ENCODE measurements at places on chromosomes 3 and 15. TPM values are rescaled to one million over a fixed set of nuclear protein-coding genes. Genes with fewer than 3 reads are reported as not detected.

GRCh38 chr3:171829841-171830517 lies 13.2 kb upstream of the TMEM212 start:
- DNase-seq = peak; percentile 83

- DNase-seq = no peak
Measured at GRCh38 chr15:58213587-58214338, 75.6 kb downstream of the AQP9 start.

GRCh38 chr3:120264963-120265362 lies 20.1 kb downstream of the GPR156 start:
- DNase-seq = peak; percentile 45

SLC12A1 gene
- not detected for total RNA-seq

IL5RA gene
- total RNA-seq = not detected

DNA sequence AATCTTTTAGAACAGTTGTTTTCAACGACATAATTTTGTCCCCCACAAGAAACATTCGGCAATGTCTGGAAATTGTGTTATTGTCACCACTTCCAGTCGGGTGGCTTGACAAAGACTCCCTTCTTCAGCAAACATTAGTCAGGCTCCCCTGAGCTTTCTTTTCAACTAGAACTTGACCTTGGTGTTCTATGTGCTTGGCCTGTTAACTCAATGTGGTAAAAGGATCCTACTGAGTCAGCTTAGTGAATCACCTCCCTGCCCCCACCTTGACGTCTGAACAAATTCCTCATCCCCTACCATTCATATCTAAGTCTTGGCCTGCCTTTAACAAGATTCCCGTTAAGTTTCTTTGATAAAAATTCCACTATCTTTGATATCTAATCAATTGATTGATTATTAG lies 465.0 kb upstream of the ROBO1 start:
- peak; percentile 90 for DNase-seq

SHF gene
- 1.1 TPM for total RNA-seq

GRCh38 chr3:126485956-126486355 lies 10.3 kb upstream of the ZXDC start:
- DNase-seq = no peak

GRCh38 chr3:40913192-40913591 lies 286.1 kb upstream of the CTNNB1 start:
- no peak for DNase-seq

- DNase-seq = peak; percentile 4
Measured at GRCh38 chr3:112858410-112859069, 11.9 kb upstream of the CD200R1L start.

DNA sequence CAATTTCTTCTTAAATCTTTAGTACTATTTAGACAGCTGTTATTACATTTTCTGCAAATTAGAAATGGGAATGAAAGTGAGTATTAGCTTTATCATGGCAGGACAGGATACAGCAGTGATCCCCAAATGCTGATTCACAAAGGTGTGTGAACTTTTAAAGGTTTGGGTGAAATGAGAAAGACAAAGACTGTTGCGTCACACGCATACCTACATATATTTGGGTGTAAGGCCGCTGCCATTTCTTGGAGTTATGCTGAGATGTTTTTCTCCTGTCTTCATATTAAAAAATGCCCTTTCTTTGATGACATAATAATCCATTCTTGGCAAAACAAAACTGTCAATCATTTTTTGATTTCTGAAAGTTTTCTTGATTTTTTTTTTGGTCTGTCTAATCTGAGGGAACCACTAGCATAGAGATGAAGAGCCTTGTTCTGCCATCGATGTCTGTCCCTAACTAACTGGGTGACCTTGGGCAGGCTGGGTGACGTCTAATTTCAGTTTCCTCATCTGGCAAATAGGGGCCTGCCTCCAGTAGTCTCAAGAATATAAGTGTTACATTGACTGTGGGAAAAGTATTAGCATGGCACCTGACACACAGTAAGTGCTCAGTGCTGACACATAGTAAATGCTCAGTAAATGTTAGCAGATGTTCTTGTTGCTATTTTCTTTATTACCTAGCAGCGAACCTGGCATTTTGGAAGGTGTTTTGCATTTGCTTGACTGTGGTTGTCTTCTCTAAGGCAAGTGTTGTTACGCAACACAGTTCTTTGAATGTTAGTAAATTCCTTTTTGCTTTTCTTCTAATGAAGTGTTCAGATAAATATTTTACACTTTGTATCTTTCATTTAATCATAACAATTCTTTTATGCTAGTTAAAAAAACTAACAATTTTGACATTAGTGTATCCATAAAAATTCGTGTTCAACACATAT lies 5.0 kb downstream of the MITF start:
- no peak for DNase-seq

GRCh38 chr3:132983143-132983770 lies 54.9 kb upstream of the TMEM108 start:
- DNase-seq = no peak

DNA sequence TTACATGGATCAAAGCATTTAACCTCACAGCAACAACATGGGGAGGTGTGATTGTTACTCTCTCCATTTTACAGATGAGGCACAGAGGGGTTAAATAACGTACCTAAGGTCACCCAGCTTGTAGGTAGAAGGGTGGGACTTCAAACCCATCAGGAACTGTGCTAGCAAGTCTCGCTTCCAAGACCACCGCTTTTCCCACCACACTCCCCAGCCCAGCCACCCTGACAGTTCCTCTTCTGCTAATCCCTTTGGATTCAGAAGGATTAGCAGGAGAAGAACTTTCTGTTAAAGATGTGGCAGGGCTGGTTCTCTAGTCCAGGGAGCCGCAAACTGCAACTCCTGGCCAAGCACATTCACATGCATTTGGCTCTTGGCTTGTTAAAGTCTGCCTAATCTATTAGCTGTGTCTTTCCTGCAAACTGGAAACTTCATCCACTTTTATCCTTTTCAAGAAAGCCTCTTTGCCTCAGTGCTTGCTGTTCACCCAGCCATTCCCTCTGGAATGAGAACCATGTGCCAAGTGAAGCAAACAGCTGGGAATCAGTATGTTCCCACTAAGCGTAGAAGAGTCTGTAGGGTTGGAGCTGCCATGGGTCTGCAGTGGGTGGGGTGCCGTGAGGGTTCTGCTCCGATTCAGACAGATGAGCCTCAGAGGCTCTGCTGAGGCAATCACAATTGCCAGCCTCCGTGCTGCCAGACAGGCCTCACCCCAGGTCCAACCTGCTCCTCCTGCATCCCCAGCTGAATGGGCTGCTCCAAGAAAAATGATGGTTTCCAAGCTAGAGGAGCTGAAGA lies 44.6 kb downstream of the POMGNT2 start:
- DNase-seq = no peak

GRCh38 chr3:148955544-148956346 lies 35.6 kb upstream of the GYG1 start:
- DNase-seq = peak; percentile 48

EPHB3 gene
- total RNA-seq = 18.4 TPM

All from mammary epithelial cell (primary cell).